ENCODE measurements at places on chromosomes 7 and 10.

GRCh38 chr10:132471125-132471451 is 66.5 kb upstream of the INPP5A start:
- no peak for DNase-seq

DNA sequence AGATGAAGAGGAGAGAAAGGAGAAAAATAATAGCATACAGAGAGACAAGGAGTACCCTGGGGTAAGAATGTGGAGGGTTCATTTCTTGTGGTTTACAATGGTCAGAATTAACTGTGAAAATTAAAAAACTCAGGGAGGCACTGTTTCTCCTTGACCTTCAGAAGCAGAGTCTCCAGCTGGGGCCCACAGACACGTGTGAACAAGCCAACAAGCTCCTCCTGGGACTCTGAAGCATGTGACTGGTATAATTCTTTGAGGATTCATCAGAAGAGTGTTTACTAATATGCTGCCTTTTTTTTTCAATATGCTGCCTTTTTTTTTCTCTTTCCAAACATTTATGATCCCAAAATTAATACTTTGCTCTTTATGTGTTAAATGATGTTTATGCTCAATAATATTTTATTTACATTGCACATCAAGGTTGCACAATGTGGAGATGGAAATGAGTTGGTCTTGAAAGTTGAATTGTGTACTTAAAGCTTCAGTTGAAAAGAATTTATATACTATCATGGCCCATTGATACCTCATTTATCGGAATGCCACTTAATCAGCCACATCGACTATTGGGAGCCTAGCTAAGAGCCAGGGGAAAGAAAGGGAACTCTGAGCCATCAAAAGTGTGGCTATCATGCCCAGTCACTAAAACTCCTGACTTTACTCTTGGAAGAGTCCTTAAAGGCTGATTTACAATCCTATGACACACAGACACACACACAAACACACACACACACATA is 134.7 kb upstream of the RHOBTB1 start:
- no peak for DNase-seq

GRCh38 chr7:149252378-149252777 is 9.6 kb upstream of the ZNF783 start:
- DNase-seq, result no peak

GRCh38 chr10:80173466-80173865 is 31.9 kb downstream of the ANXA11 start:
- DNase-seq, result no peak

DNA sequence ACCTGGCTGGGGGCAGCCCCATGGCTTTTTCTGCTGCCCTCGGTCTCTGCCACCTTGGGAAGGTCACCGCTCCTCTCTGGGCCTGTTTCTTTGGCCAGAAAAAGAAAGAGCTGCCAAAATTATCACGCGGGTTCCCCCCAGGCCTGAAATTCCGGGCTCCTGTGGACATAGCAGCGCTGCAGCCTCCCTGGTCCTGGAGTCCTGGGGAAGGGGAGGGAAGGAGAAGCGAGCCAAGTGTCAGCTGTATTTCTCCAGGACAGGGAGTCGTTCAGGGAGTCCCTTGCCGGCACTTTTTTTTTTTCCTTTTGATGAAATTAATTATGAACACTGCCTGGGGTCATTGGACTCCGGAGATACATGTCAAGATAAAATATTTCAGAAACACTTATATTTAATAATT is 152.3 kb upstream of the GPR26 start:
- no peak for DNase-seq

DNA sequence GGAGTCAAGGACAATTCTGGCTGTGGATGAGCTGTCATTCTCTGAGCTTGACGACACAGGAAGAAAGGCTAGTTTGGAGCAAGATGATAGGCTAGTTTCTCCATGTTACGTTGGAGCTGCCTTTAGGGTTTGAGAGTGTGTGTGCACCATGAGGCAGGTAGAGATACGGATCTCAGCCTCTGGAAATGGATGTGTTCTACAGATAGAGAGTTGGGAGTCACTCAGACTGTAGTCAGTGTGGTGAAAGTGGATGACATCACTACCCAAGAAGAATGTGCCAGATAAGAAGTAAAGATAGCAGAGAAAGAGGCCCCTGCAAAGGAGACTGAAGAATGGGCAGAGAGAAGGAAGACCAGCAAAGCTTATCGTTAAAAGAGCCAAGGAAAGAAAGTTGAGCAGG is 42.4 kb downstream of the PNLIPRP3 start:
- no peak for DNase-seq

GRCh38 chr7:148296994-148297644 is 293.4 kb upstream of the C7orf33 start:
- no peak for DNase-seq

DNA sequence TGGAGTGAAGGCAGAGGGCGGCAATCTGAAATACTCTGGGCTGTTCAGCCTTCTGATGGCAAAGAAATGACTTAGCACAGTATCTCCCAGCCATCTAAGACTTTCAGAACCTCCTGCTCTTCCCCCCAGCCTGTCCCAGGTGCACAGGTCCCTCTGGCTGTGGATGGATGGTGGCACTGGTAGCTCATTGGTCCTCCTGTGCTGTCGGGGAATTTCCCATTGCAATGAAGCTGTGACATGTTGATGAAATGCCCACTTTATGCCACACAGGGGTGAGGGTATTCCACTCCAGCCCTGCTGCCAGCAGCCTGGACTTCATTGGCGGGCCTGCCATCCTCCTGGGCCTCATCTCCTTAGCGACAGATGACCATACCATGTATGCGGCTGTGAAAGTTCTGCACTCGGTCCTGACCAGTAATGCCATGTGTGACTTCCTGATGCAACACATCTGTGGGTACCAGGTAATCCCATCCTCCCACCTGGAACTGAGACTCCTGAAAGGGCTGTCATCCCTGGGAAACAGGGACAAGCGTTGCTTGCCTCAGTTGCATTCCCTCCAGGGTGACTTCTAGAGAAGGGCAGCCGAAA is 105.9 kb downstream of the WDFY4 start:
- no peak for DNase-seq

GRCh38 chr7:362402-363096 is 72.6 kb downstream of the FOXL3 start:
- DNase-seq, result no peak
